ENCODE measurements at places on chromosomes 1 and 21. TPM values are rescaled to one million over a fixed set of nuclear protein-coding genes. Genes with fewer than 3 reads are reported as not detected.

GRCh38 chr21:45427331-45428271, 22.6 kb downstream of the COL18A1 start:
- no peaks in the 10 kb centered on the region for H3K27me3 ChIP-seq
- no peaks in the 10 kb centered on the region for H3K36me3 ChIP-seq
- peak; percentile 71 for DNase-seq
- no peak overlapping the region for H3K4me3 ChIP-seq
- H3K4me1 ChIP-seq, result peaks cover 18% of the 10 kb centered on the region

GRCh38 chr1:177170756-177171535, at the start of gene BRINP2:
TSS of gene BRINP2 (plus strand) at chr1:177170958. CDS start at chr1:177229877, 58,919 bp downstream.
- peaks cover 97% of the 10 kb centered on the region for H3K27me3 ChIP-seq
- H3K4me3 ChIP-seq, result peak within 1 kb of the TSS; percentile 72
- H3K36me3 ChIP-seq, result no peaks in the 10 kb centered on the region
- H3K27ac ChIP-seq, result no peak within 1 kb of the TSS
- peak; percentile 95 for DNase-seq

DNA sequence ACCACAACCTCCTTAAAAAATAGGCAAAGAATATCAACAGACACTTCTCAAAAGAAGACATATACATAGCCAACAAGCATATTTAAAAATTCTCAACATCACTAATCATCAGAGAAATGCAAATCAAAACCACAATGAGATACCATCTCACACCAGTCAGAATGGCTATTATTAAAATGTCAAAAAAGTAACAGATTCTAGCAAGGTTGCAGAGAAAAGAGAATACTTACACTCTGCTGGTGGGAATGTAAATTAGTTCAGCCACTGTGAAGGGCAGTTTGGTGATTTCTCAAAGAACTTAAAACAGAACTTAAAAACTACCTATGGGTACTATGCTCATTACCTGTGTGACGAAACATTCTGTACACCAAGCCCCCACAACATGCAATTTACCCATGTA, 20.7 kb downstream of the CD1B start:
- H3K27me3 ChIP-seq, result no peaks in the 10 kb centered on the region
- no peak overlapping the region for H3K4me3 ChIP-seq
- no peaks in the 10 kb centered on the region for H3K4me1 ChIP-seq
- no peak for DNase-seq

The ANGPTL3 gene
- not detected for total RNA-seq

The LCE2B gene
- total RNA-seq, result not detected

DNA sequence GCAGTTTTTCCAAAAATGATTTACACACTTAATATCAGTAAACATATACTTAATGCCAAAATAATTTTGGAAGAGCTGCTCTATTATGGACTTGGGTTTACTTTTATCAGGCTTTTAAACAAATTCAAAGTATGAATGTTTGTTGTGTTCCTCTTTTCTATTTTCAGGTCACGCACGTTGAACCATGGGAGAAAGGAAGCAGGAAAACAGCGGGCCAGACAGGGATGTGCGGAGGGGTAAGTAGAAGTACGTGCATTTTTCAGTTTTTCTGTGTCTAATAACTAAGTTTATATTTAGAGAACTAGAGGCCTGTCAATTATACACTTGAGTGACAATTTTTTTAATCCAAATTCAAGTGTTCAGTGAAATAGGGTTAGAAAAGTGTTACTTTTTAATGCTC, 3.4 kb downstream of the PRPF38B start:
- H3K4me1 ChIP-seq, result peaks cover 8% of the 10 kb centered on the region
- H3K27me3 ChIP-seq, result no peaks in the 10 kb centered on the region
- DNase-seq, result no peak
- H3K36me3 ChIP-seq, result peaks cover 52% of the 10 kb centered on the region
- no peak overlapping the region for H3K4me3 ChIP-seq
- H3K27ac ChIP-seq, result no peak overlapping the region

The C1orf94 gene
- total RNA-seq, result 5.3 TPM

DNA sequence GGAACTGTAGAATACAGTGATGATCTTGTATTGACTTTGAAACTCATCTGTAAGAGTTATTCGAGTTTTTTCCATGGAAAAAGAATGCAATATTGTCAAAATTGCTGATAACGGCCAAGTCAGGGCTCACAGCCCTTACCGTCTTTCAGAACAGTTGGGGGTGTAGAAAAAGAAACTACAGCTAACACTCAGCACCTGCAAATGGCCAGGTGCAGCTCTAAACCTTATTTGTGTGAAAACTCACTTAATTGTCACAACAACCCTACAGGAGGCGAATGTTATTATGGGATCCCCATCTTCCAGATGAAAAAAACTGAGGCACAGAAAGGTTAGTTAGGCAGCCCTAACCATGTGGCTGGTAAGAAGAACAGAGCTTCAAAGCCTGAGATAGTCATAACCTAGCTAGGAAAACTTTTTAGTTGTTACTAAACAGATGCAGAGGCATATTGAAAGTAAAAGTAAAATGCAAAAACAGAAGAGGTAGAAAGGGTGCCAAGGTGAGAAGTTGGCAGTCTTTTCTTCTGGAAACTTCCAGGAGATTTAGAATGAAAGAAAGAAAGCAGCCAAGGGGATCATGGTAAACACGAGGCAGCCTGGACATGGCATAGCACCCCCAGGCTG, 76.4 kb downstream of the DSCAM start:
- no peak for DNase-seq
- no peaks in the 10 kb centered on the region for H3K27me3 ChIP-seq
- no peaks in the 10 kb centered on the region for H3K4me1 ChIP-seq

The PAPPA2 gene
- 1.4 TPM for total RNA-seq

GRCh38 chr1:48109390-48110013, 112.3 kb upstream of the TRABD2B start:
- no peaks in the 10 kb centered on the region for H3K27me3 ChIP-seq
- DNase-seq, result peak; percentile 82
- H3K36me3 ChIP-seq, result no peaks in the 10 kb centered on the region
- H3K4me1 ChIP-seq, result peaks cover 22% of the 10 kb centered on the region
- no peak overlapping the region for H3K27ac ChIP-seq
- no peak overlapping the region for H3K4me3 ChIP-seq

- DNase-seq, result no peak
- H3K27me3 ChIP-seq, result no peaks in the 10 kb centered on the region
- H3K4me1 ChIP-seq, result peaks cover 63% of the 10 kb centered on the region
- H3K4me3 ChIP-seq, result no peak overlapping the region
- H3K27ac ChIP-seq, result no peak overlapping the region
- H3K36me3 ChIP-seq, result no peaks in the 10 kb centered on the region
These were observed 40.9 kb downstream of the CAPZB start for GRCh38 chr1:19444296-19445021.

The TRIM45 gene
- 15.0 TPM for total RNA-seq

The NID1 gene
- total RNA-seq, result 29.2 TPM

DNA sequence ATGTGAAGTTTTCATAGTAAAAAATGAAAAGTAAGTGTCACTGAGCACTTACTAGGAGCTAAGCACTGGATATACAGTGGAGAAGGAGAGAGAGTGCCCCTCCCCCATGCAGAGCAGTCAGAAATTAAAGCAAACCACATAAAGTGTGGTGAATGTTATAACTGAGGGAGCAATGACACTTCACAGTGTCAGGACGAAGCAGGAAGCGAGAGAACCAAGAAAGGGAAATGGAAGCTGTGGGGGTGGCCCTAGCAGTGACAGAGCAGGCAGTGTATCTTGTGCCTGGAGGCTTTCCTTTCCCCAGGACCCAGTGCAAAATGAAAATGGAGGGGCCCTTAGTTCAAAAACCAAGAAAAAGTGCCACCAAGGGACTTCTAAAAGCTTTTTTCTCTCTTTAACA, 21.5 kb upstream of the RCAN3 start:
- no peak for DNase-seq
- no peaks in the 10 kb centered on the region for H3K36me3 ChIP-seq
- no peak overlapping the region for H3K27ac ChIP-seq
- peaks cover 12% of the 10 kb centered on the region for H3K4me1 ChIP-seq

- H3K27me3 ChIP-seq, result no peaks in the 10 kb centered on the region
- H3K4me3 ChIP-seq, result peak overlapping the region; percentile 96
- H3K4me1 ChIP-seq, result peaks cover 41% of the 10 kb centered on the region
- peak; percentile 74 for DNase-seq
- H3K36me3 ChIP-seq, result peaks cover 14% of the 10 kb centered on the region
These were observed 2.4 kb downstream of the PARP1 start for GRCh38 chr1:226405411-226405988.

DNA sequence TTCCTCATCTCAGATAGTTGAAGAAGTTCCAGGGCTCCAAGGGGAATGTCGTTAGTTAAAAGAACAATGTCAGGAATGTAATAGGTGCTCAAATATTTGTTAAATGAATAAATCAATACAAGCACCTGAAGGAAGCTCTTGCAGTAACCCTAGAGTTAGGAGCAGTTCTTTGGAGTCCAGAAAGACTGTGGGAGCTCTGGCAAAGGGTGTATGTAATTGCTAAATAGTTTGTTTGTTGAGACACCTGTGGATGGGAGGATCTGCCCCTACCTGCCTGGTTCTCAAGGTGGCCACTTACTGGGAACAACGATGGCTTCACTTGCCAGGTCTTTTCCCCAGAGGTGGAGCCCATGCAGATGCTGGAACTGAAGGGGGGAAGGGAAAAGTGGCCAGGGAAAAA, 27.5 kb upstream of the JUN start:
- no peaks in the 10 kb centered on the region for H3K36me3 ChIP-seq
- H3K27me3 ChIP-seq, result peaks cover 24% of the 10 kb centered on the region
- peaks cover 17% of the 10 kb centered on the region for H3K4me1 ChIP-seq
- H3K4me3 ChIP-seq, result no peak overlapping the region
- no peak for DNase-seq

- no peak overlapping the region for H3K27ac ChIP-seq
- H3K4me1 ChIP-seq, result no peaks in the 10 kb centered on the region
These were observed 44.2 kb upstream of the MAB21L3 start for GRCh38 chr1:116066868-116067565.

DNA sequence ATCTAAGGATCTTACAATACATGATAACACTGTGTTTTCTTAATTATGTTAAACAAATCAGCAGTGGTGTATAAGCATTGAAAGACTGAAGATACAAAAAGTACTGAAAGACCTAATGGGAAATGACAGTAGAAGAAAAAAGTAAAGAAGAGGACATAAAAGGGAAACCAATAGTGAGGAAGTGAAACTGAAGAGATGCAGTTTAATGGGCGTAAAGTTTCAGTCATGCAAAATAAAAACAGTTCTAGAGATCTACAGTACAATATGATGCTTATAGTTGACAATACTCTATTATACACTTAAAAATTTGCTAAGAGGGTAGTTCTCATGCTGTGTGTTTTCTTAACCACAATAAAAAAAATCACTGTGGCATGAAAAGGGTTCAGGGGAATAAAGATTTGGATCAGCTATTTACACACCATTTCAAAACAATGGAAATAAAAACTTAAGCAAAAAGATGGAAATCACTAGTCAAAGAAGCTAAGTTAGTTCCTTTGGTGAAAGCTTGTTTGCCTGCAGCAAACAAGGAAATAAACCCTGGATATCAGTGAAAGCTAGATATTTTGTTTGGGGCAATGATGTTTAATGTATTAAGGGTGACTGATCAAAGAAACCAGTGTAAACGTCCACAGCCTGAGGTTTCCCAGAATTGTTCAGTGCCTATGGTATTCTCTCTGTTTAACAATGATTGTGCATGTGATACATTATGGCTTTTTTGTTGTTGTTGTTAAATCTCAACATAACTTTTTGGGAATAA, 1160.8 kb upstream of the ADGRL2 start:
- H3K4me3 ChIP-seq, result no peak overlapping the region
- H3K36me3 ChIP-seq, result no peaks in the 10 kb centered on the region
- no peak overlapping the region for H3K27ac ChIP-seq
- DNase-seq, result no peak

GRCh38 chr1:110260194-110260593, 50.1 kb downstream of the KCNC4 start:
- H3K27ac ChIP-seq, result no peak overlapping the region
- no peak overlapping the region for H3K4me3 ChIP-seq
- DNase-seq, result no peak
- no peaks in the 10 kb centered on the region for H3K36me3 ChIP-seq
- H3K27me3 ChIP-seq, result no peaks in the 10 kb centered on the region
- peaks cover 5% of the 10 kb centered on the region for H3K4me1 ChIP-seq

GRCh38 chr1:18922848-18923755, 20.7 kb upstream of the ALDH4A1 start:
- H3K4me1 ChIP-seq, result no peaks in the 10 kb centered on the region
- H3K4me3 ChIP-seq, result no peak overlapping the region
- no peak for DNase-seq
- H3K27me3 ChIP-seq, result no peaks in the 10 kb centered on the region
- no peaks in the 10 kb centered on the region for H3K36me3 ChIP-seq
- H3K27ac ChIP-seq, result no peak overlapping the region

- H3K27ac ChIP-seq, result no peak overlapping the region
- H3K4me1 ChIP-seq, result peaks cover 13% of the 10 kb centered on the region
- no peaks in the 10 kb centered on the region for H3K36me3 ChIP-seq
- DNase-seq, result no peak
These were observed 373.4 kb downstream of the SEC16B start for GRCh38 chr1:177596485-177596884.

GRCh38 chr1:64841330-64842065, 96.6 kb downstream of the RAVER2 start:
- no peak for DNase-seq
- H3K4me3 ChIP-seq, result no peak overlapping the region
- H3K4me1 ChIP-seq, result no peaks in the 10 kb centered on the region

The S100A16 gene
- total RNA-seq, result 20.4 TPM

- H3K4me1 ChIP-seq, result peaks cover 42% of the 10 kb centered on the region
- no peaks in the 10 kb centered on the region for H3K36me3 ChIP-seq
- H3K27ac ChIP-seq, result no peak overlapping the region
- H3K27me3 ChIP-seq, result no peaks in the 10 kb centered on the region
- no peak for DNase-seq
These were observed 33.5 kb downstream of the UTP25 start for GRCh38 chr1:209861242-209861641.

DNA sequence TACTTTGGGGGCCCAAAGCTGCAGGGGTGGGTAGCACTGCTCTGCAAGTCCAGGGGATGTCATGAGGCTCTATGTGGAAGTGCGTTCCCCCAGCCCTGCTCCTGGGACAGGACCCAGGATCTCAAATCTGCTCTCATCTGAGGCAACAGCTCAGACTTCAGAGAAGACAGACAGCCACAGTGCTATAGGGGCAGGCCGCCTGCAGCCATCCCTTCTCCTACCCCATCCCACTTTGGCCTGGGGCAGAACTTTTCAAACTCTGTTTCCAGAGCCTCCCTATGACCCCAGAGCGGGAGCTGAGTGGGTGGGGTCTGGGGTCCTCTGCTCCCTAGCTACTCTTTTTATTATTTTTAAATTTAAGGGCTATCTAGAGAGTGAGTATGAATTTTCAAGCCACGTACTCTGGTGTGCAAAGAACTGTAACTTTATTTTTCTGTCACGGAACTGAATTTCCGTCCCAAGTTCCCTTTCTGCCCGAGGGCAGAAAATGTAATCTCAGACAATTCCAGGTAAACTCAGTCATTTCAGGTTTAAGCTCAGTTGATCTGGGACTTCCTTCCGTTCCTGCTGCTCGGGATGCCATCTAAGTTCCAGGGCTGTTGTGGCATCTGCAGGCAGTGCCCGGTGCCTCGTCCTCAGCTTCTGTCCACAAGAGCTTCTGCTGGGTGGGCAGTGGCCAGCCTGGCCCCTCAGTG, 98.3 kb downstream of the ACTL8 start:
- H3K36me3 ChIP-seq, result no peaks in the 10 kb centered on the region
- H3K4me3 ChIP-seq, result no peak overlapping the region
- no peak overlapping the region for H3K27ac ChIP-seq
- no peak for DNase-seq
- H3K27me3 ChIP-seq, result no peaks in the 10 kb centered on the region
- no peaks in the 10 kb centered on the region for H3K4me1 ChIP-seq

- no peak overlapping the region for H3K27ac ChIP-seq
- no peak for DNase-seq
- H3K4me3 ChIP-seq, result no peak overlapping the region
- no peaks in the 10 kb centered on the region for H3K27me3 ChIP-seq
- no peaks in the 10 kb centered on the region for H3K4me1 ChIP-seq
These were observed 265.5 kb upstream of the FMN2 start for GRCh38 chr1:239826211-239826610.

All from GM23338 (cell line).